ENCODE measurements at places on chromosomes 1 and 21.

- no peak for DNase-seq
These were observed 1023.8 kb downstream of the MRPL39 start for GRCh38 chr21:24583473-24583872.

- no peak for DNase-seq
These were observed 59.6 kb downstream of the CAPZB start for GRCh38 chr1:19425646-19426239.

GRCh38 chr1:152392909-152393308 is 21.2 kb downstream of the CRNN start:
- no peak for DNase-seq

DNA sequence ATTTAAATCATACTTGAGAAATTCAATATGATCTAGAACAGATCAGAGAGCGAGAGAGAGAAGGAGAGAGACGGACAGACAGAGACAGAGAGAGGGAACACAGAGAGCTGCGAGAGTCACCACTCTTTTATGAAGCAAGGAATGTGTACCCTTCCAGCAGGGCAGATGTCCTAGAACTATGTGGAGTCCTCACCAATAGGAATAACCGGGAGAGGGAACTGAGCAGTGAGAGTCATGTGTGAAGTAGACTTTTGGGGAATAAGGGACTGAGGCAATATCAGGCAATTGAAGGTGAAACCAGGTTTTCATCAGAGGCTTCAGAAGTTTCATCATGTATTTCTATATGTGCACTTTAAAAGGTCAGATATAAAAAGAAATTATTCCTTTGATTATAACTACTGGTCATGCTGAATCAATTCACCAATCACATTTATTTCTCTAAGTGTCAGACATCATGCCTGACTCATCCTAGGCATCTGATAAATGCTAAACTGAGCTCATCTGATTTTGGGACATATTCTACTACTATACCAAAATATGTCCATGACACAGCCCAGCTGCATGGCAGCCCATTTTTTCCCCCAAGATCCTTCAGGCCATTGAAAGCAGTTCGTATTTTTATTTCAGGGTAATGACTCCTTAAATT is 22.4 kb downstream of the VTCN1 start:
- DNase-seq = no peak

GRCh38 chr1:169340882-169341281 is 26.7 kb downstream of the NME7 start:
- no peak for DNase-seq

GRCh38 chr1:149886396-149887195 is 12.8 kb upstream of the BOLA1 start:
- peak; percentile 88 for DNase-seq

DNA sequence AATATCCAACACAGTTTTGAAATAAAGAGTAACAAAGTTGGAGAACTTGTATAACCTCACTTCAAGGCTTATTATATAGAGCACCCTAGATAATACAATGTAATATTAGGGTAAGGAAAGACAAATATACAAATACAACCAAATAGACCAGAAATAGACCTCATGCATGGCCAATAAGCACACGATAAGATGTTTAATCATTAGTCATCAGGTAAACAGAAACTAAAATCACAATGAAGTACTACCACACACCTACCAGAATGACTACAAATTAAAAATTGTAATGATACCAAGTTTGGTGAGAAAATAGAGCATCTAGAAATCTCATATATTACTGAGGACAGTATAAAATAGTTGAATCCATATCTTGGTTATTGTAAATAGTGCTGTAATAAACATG is 20.3 kb upstream of the CTTNBP2NL start:
- DNase-seq = no peak

- DNase-seq = no peak
These were observed 189.5 kb downstream of the ZSCAN20 start for GRCh38 chr1:33661811-33662454.

DNA sequence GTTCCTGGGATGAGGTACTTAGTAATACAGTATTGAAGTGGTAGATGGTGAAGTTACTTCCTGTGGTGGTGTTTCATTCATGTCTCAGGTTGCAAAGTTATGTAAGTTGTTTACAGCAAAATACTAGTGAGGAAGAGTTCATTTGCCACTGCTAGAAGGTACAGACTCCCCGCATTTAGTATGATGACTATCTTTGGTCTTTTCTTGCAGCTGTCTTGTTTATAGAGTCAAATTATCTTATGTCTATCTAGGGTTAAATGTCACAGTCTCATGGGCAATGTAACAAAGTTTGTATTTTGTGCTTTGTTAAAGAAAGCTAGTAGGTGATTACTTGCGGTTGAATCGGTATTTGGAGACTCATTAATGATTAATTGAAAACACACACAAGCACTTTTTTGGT is 50.2 kb downstream of the LRRC8D start:
- no peak for DNase-seq

DNA sequence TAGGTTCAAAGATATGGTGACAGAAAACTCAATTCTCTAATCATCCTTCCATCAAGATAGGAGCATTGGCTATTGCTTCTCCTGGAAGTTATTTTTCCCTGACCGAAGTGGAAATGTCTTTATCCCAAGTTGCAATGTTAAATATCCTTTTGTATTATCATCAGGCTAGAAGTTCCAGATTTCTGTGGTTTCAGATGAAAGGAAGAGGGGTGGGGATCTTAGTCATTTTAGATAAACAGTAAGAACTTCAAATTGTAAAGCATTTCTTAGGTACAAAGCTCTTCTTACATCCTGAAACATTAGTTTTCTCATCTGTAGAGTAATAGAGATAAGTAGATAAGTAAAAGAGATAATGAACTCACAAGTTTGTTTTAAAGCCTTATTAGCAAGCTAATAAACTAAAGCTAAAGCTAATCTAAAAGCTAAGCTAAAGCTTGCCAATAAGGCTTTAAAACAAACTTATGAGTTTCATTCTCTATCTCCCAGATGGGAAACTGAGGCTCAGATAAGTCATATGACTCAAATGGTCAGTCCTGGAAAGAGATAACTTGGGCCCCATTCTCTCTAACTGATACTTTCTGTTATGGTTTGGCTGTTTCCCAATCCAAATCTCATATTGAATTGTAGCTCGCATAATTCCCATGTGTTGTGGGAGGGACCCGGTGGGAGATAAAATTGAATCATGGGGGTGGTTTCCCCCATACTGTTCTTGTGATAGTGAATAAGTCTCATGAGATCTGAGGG is 99.2 kb upstream of the KCNK2 start:
- DNase-seq = no peak

DNA sequence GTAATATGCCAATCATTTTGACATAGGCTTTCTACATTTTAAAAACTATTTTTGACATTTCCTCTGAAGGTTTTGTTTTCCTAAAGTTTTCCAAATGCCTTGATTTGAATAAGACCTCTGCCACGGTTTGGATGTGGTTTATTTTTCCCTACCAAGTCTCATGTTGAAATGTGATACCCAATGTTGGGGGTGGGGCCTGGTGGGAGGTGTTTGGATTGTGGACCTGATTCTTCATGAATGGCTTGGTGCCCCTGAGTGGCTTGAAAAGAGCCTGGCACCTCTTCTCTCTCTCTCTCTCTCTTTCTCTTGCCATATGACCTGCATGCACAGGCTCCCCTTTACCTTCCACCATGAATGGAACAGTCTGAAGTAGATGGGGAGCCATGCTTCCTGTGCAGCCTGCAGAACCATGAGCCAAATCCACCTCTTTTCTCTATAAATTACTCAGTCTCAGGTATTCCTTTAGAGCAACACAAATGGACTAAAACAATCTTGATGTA is 14.8 kb downstream of the MMEL1 start:
- DNase-seq = no peak

- DNase-seq = no peak
These were observed 5.7 kb downstream of the FHL3 start for GRCh38 chr1:37999430-38000232.

DNA sequence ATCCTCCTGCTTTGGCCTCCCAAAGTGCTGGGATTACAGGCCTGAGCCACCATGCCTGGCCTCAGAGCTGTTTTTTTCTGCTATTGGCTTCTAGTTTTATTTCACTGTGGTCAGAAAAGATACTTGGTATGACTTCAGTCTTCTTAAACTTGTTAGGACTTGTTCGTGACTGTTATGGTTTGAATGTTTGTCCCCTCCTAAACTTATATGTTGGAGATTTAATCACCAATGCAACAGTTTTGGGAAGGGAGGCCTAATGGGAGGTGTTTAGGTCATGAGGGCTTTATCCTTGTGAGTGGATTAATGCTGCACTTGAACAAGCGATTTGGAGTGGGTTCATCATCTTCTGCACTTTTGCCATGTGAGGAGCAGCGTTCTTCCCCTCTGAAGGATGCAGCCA is 24.5 kb upstream of the SOD1 start:
- no peak for DNase-seq

- DNase-seq = no peak
These were observed 67.6 kb downstream of the PKN2 start for GRCh38 chr1:88751714-88752113.

GRCh38 chr1:16434501-16434900 is 2.7 kb downstream of the SPATA21 start:
- no peak for DNase-seq

GRCh38 chr1:170765279-170765678 is 101.3 kb downstream of the PRRX1 start:
- no peak for DNase-seq

GRCh38 chr1:233244183-233244582 is 51.3 kb downstream of the PCNX2 start:
- no peak for DNase-seq

DNA sequence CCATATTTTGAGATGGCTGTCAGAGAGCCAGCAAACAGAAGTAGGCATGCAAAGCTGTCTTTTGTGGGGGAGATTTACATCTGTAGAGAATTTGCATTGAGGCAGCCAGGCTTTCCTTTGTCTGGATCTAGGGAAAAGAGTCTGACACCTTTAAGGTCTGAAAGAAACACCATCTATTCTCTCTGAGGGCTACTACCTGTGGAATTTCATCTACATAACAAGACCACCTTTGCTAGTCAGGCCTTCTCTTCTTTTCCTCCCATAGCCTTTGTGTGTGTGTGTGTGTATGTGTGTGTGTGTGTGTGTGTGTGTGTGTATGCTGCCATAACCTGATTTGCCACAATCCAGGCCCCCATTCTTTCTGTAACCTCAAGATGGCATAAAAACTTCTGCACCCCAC is 28.4 kb upstream of the DMRTB1 start:
- no peak for DNase-seq

DNA sequence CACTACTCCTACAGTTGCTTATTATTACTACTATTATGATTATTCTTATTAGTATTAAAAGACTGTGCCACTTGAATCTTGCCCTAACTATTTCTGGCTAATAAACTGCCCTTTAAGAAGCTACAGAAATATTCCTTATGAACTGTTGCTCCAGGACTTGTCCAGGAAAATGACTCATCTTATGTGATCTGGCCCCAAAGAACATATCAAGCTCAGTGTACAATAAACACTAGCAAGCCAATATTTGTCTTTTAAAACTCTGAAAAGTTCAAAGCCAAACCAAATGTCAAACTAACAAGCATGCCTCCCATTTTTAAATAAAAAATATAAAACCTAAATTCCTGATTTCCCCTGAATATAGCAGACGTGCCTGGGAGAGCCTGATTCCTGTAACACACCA is 88.7 kb upstream of the SIM2 start:
- DNase-seq = no peak

- DNase-seq = no peak
These were observed 139.8 kb downstream of the RYR2 start for GRCh38 chr1:237181743-237182317.

GRCh38 chr1:109312246-109312645 is 5.4 kb upstream of the MYBPHL start:
- DNase-seq = no peak

- DNase-seq = peak; percentile 68
These were observed at the start of gene ITPKB for GRCh38 chr1:226738995-226739695. TSS of gene ITPKB (minus strand) at chr1:226739282. CDS start at chr1:226737458, 1,824 bp downstream.

GRCh38 chr1:84853741-84854721 is 39.0 kb downstream of the LPAR3 start:
- DNase-seq = no peak

GRCh38 chr1:8671306-8671917 is 146.0 kb downstream of the RERE start:
- DNase-seq = peak; percentile 24

GRCh38 chr1:18907021-18907916 is 4.9 kb upstream of the ALDH4A1 start:
- peak; percentile 79 for DNase-seq

DNA sequence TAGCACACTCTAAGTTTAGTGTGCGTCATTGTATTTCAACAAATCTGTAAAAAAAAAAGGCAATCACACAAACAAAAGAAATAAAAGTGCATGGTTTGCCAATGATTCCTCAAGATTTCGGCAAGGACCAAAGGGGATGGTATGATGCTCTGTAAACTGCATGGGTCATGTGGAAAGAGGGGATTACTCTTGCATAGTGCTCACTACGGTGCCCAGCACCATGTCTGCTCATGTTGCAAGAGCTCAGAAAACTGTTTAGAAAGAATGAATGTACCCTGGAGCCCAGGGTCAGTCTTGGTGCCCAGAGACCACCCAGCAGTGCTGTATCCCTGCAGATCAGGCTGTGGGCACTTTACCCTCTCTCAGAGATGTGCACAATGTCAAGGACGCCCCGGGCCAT is 3.6 kb upstream of the KCNA10 start:
- no peak for DNase-seq

DNA sequence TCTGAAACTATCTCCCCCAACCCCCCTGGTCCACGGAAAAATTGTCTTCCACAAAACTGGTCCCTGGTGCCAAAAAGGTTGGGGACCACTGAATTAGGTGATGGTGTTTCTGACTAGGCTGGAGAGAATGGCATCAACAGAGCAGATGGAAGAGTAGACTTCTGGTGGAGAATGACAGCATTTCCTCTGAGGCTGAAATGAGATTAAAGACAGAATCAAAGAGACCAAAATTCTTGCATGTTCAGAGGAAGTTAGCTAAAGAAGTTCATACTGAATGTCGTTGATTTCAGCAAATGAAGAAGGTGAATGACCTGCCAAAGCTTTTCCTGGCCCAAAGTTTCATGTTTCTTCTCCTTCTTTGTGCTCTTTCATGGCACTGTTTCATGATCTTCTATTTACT is 188.2 kb upstream of the RUNX1 start:
- no peak for DNase-seq

DNA sequence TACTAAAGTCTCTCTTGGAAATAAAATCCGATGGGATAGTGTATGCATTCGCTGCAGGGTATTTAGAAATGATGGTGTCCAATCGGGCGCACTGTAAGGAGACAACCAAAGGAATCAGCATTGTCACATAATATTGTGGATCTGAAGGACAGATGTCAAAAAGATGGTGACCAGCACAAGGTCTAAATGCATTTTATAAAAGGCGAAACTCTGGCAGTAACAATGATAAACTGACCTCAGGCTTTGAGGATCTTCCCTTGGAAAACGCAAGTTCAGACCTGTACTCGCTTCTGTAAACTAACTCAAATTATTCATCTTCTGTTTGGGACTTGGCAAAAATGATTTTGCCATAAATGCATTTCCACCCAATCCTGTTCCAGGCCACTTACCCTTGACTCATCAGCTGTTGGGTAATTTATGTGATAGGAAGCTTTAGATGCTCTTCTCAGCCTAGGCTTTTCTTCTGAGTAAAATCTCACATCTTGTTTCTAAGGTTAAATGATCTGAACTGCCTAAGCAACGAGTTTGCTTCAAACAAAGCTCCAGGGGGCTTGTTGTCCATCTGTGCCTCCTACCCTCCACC is 33.8 kb downstream of the STPG1 start:
- DNase-seq = no peak
